Articular chondrocyte of knee joint (primary cell): ENCODE measurements at places on chromosomes 4 and X. TPM values are rescaled to one million over a fixed set of nuclear protein-coding genes. Genes with fewer than 3 reads are reported as not detected.

Gene HPSE
- total RNA-seq, result 2.6 and 2.7 TPM in 2 replicates

Gene NR0B1
- total RNA-seq, result not detected in 2 replicates

Gene GIMD1
- not detected in 2 replicates for total RNA-seq

Gene LRP2BP
- 1.0 and 1.4 TPM in 2 replicates for total RNA-seq

Gene POF1B
- not detected in 2 replicates for total RNA-seq

Gene FAM236C
- total RNA-seq, result not detected in 2 replicates

Gene DAPP1
- not detected in 2 replicates for total RNA-seq

Gene S100P
- 0.13 TPM in 1 of 2 replicates, not detected in the other for total RNA-seq

Gene ENAM
- 0.11 and 0.13 TPM in 2 replicates for total RNA-seq

Gene UGT2B17
- not detected in 2 replicates for total RNA-seq

Gene IDUA
- 15.0 and 21.1 TPM in 2 replicates for total RNA-seq

Gene GYPA
- total RNA-seq, result not detected in 2 replicates
